ENCODE measurements at places on chromosomes 3 and 15. TPM values are rescaled to one million over a fixed set of nuclear protein-coding genes. Genes with fewer than 3 reads are reported as not detected.

The ROBO2 gene
- 8.9 TPM for total RNA-seq

The FBXL22 gene
- total RNA-seq: not detected

The C3orf52 gene
- total RNA-seq: 8.8 TPM

The RBP2 gene
- total RNA-seq: not detected

The CPN2 gene
- total RNA-seq: not detected

The FSD2 gene
- total RNA-seq: not detected

The ADGRG7 gene
- not detected for total RNA-seq

The CHL1 gene
- 2.0 TPM for total RNA-seq

The UROC1 gene
- total RNA-seq: not detected

The IMPG2 gene
- total RNA-seq: not detected

The SNX4 gene
- 12.3 TPM for total RNA-seq

The IL20RB gene
- total RNA-seq: 1.0 TPM

The CFAP100 gene
- total RNA-seq: not detected

The THRB gene
- total RNA-seq: 2.8 TPM

The SEMA6D gene
- not detected for total RNA-seq

The ACP3 gene
- not detected for total RNA-seq

The PLA2G4B gene
- not detected for total RNA-seq
